Karpas-422 (cell line): ENCODE measurements at places on chromosomes 3 and 15.

DNA sequence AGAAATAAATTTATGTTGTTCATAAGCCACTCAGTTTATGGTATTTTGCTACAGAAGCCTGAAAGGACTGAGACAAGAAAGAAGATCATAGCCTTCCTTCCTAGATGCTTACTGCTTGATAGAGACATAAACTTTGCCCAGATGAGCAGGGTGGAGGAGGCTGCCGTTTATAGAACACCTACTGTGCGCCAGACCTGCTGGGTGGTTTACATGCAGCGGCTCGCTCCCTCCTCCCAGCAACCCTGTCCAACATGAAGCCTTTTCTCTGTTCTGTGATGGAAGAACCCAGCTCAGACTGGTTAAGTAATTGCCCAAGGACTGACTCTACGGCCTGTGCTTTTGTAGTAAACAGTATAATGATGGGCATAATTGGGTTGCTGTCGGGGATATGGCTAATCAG, 37.0 kb downstream of the CORO2B start:
- no peak for DNase-seq

DNA sequence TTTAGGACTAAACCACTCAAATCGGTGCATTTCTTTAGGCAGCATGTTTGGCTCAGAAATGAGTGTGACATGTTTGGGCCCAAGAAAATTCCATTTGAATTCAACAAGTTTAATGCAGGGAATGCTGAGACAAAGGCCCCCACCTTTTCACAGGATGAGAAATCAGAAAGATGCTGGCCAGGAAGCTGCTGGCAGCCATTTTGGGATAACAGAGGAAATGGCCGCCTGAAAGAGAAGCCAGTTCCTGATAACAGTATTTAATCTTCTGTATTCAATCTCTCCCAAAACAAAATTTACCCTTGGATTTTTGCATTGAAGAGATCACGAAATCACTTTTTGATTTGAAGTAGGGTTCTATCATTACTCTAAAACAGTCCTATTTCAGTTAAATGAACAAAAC, 350.9 kb downstream of the SLC9A9 start:
- DNase-seq, result no peak

- no peak for DNase-seq
Measured at GRCh38 chr3:198079771-198080520, 119.9 kb downstream of the LMLN start.

- DNase-seq, result no peak
Measured at GRCh38 chr3:161540594-161540993, 44.0 kb downstream of the OTOL1 start.

- DNase-seq, result peak; percentile 72
Measured at GRCh38 chr3:150528354-150528797, 17.9 kb downstream of the SERP1 start.

DNA sequence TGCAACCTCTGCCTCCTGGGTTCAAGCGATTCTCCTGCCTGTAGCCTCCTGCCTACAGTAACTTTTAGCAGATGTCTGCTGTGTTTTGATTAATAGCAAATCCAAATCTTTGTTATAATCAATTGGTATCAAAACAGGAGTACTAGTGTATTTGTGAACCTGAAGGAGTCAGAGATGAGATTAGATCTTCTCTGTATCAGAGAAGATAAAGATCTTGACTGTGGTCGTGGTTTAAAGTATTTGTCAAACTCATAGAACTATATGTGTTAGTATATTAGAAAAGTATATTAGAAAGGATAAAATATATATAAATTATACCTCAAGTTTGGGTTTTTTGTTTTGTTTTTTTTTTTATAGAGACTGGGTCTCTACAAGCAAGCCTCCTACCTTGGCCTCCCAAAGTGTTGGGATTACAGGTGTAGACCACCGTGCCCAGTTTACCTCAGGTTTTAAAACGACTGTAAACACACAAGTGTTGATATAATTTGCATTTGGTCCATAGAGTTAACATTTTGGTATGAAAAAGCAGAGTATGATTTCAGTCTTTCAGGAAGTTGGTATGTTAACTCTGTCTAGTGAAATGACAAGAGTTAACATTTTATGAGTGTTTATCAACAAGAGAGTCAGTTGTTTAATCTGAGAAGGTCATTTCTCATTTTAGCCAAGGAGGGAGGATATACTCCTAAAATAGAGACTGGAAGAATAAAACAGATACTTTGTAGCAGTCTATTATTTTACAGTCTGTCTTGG, 18.3 kb downstream of the RTF1 start:
- no peak for DNase-seq

DNA sequence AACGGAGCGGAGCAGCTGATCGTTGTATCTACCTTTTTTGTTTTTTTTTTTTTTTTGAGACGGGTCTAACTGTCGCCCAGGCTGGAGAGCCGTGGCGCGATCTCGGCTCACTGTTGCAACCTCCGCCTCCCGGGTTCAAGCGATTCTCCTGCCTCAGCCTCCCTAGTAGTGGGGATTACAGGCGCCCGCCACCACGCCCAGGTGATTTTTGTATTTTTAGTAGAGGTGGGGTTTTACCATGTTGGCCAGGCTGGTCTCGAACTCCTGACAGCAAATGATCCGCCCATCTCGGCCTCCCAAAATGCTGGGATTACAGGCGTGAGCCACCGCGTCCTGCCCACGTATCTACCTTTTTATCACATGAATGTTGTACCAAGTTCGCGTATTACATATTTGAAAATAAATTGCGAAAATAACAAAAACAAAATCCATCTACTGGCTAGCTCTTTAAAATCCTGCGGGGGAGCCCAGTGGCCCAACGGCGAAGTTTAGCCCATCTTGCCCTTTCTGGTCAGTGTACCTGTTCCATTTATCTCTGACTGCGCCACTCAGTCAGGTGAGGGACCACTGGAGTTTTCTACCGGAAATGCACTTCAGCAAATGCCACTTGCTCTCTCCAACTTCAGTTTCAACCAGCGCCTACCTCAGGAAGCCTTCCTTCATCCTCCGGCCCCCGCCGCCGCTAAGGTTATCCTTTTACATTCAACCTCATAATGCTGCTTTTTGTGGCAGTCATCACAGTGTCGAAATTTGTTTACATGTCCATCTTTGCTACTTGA, 1.2 kb upstream of the EIF3J start:
- peak; percentile 67 for DNase-seq

DNA sequence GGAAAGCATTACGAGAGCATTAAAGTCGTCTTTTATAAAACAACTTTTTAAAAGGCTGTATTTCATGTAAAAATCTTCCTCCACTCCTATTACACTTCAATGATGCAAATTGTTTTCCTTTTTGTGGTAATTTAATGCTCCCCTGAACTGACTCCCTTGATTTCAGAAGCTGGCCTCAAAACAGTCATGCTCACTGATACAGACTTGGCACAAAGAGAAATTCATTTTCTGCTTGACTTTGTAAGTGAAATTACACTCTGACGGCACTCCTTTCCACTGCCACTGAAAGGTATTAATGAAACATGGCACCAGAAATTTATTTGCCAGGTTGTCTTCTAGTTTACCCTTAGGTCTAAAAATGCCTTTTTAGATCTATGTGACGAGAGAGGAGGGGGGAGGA, 215.5 kb downstream of the LRRC3B start:
- DNase-seq, result no peak

- no peak for DNase-seq
Measured at GRCh38 chr3:33926998-33927605, 128.7 kb downstream of the PDCD6IP start.

DNA sequence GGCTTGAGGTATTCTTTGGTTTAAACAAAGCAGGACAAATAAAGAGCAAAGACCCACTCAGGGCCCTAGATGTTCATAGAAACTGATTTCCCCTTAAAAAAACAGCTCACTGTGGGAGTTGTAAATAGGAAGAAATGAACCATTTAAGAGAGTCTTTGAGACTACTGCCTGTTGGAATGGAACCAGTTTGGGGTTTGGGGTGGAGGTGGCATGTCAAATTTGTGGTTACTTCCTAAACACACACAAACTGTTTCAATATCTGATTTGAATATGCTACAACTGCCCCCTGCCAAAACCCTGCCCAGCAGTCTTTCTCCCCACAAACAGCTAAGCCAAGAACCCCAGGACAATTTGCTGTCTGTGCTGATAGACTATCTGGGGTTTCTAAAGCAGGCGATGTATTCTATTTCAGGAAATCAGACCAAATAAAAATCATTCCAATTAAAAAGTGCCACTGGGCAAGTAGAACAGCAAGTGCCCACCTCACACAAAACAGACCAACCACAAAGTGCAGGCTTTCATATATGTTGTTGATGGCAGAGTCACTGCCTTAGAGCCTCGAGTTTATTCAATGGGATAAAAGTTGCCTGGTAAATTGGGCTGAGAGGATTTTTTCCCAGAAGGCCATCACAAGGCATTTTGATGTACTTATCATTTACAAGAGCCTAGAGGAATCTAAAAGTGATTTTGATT, 293.9 kb upstream of the PROK2 start:
- DNase-seq, result peak; percentile 59

DNA sequence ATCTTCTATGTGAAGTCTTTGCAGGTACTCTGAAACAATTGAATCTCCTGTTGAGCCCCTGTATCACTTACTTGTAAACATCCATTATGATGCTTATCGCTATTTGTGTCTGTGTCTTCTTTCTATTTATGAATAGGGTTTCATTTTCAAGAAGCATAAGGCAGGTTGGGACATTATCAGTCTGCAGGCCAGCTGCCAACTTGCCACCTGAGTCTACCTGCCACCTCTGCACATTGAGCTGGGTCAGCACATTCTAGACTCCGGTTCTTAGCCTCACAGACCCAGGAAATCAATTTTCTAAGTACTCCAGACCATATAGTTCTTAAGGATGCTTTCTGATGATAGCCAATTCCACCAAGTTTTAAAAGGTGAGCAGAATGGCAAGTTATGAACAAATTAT, 105.7 kb upstream of the MCTP2 start:
- DNase-seq, result no peak

- DNase-seq, result no peak
Measured at GRCh38 chr3:46061108-46061720, 33.9 kb upstream of the XCR1 start.

GRCh38 chr3:184337399-184337714, at the start of gene FAM131A:
Gene FAM131A, plus strand, starts transcription at chr3:184337600. Its CDS starts 31 bp downstream, at chr3:184337631.
- DNase-seq, result no peak

DNA sequence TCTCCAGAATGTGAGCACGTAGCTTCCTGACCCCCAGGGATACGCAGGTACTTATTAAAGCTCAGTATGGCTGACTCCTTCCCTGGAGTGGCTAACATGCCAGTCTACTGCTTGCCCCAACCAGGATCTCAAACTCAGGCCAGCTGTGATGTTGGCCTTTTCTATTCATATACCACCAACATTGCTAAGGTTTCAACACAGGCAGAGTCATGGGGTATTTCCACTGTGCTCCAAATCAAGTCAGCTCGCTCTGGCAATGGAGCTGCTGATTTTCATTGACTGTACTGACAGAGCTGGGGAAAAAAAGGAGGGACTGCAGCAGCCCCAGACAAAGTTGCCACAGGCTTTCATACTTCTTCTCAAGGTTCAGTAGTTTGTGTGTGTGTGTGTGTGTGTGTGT, 87.0 kb downstream of the CFAP20DC start:
- no peak for DNase-seq

- no peak for DNase-seq
Measured at GRCh38 chr15:40364251-40364650, 6.2 kb downstream of the DISP2 start.

- no peak for DNase-seq
Measured at GRCh38 chr3:58206406-58207011, 4.3 kb downstream of the DNASE1L3 start.

DNA sequence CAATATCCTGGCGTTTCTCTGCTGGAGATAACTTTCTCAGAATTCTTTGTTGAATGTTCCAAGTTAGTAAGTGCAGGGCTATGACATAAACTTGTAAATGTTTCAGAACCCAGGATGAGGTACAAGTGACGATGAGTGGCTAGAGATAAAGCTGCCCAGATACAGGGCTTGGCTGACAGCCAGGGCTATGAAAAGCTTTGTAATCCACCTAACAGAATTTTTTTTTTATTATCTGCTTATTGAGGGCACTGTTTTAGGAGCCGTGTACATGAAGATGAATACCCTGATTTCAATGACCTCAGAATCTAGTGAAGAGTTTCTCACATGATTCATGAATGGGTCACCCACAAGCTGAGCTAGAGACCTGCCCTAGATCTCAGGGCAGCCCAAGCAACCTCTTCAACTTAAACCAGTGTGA, 431.4 kb downstream of the DIPK2A start:
- no peak for DNase-seq

DNA sequence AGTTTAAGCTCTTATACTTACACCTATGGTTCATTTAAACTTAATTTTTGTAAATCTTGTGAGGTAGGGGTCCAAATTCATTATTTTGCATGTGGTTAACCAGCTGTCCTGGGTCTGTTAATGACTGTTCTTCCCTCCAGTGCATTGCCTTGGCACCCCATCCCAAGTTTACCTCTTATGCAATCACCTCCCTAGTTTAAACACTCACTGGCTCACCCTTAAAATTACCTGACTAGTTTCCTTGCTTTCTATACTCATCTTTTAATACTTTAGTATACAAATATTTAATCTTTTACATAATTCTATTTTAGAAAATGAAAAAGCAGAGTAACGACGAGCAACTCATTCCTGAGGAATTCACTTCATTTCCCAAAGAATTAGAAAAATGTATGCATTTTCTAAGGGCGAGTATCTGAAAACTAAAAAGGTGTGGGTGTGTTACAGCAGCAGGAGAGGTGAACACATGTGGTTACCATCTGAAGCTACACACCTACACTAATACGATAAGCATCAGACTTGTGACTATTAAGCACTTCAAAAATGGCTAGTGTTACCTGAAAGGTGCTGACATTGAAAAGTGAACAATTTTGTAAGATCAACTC, 33.7 kb downstream of the TJP1 start:
- DNase-seq, result no peak

DNA sequence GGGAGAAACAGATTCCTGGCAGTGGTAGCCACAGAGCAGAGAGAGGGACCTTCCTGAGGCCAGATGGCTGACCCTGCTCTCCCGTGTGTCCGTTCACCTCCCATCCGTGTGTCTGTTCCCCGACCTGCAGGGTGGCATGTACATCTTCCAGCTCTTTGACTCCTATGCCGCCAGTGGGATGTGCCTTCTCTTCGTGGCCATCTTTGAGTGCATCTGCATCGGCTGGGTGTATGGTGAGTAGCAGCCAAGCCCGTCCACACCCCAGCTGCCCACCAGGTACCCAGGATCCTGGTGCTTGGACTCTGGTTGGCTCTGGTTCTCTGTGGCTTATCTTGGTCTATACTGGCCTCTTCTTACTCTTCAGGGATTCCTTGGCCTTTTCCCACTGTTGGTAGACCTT, 59.5 kb upstream of the SLC6A1 start:
- DNase-seq, result no peak

DNA sequence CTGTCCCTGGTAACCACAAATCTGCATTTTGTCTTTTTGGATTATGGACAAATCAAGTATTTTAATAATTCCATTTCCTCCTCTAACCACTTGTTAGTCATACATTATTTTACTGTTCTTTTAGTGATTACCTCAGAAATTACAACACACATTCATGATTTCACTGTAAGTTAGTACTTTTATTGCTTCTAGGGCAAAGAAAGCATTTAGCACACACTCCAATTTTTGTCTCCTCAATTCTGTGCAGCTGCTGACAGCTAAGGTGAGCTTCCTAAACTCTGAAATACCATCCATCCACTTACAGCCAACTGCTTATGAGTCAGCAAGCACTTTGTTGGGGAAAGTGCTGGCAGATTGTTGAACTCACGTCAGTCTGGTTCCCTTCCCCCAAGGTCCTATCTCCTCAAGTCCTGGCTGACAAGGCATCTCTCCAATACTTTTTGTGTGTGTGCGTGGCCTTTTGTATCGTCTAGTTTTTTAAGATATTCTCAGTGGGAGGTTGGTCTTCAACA, 49.4 kb upstream of the TNFAIP8L3 start:
- no peak for DNase-seq

GRCh38 chr15:23035964-23036566, 3.3 kb downstream of the TUBGCP5 start:
- DNase-seq, result peak; percentile 87

GRCh38 chr3:126434264-126434590, 39.5 kb downstream of the CFAP100 start:
- DNase-seq, result no peak
